ENCODE measurements at places on chromosomes 2 and 18.

GRCh38 chr2:223044916-223045700 lies 6.9 kb upstream of the KCNE4 start:
- no peak for DNase-seq

DNA sequence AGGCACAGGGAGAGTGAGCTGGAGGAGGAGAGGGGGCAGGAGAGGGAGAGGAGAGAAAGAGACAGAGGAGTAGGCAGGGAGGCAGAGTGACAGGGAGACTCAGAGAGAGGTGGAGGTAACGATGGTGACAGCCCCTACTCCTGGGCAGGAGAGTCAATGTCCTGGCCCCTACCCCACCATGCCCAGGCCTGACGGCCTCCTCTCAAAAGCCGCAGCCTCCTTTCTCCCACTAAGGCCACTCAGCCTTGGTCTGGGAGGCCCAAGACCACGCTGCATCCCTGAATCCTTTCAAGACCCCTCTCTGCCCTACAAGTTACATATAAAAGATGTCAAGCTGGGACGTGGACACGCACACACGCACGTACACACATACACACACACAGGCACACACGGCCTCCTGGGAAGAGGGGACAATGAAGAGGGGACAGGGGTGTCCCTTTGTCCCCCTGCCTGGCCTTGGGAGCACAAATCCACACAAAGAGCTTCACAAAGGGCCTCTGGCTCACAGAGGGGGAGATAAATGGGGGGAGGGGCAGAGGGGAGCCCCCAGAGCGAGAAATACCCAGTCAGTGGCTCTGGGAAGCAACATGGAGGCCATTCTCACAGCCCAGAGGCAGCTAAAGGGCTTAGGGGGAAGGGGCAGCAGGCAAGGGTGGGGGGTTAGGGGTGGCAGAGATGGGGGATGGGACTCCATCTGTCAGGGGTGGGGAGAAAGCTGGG lies 19.5 kb upstream of the TNS1 start:
- DNase-seq = no peak

GRCh38 chr2:7411691-7412090 lies 494.5 kb downstream of the RNF144A start:
- no peak for DNase-seq

- no peak for DNase-seq
These were observed 29.1 kb upstream of the ASB18 start for GRCh38 chr2:236293241-236293810.

- no peak for DNase-seq
These were observed 354.3 kb downstream of the AKAIN1 start for GRCh38 chr18:4842751-4843150.

DNA sequence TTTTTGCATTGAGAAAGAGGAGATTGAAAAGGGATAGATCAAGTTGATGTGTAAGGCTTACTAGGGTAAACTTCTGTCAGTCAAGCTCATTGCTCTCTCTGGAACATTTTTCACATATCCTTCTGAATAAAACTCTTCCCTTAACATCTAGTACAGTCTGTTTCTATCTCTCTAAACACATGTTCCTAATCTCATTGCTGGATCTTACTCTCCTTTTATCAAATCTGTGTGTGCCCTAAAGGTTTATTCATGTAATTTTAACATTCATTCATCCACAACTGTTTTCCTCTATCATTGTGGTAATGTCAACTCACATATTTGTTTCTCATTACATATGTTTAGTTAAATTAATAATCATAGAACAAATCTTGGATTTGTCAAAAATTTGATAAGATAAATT lies 277.9 kb upstream of the GULP1 start:
- DNase-seq = no peak

DNA sequence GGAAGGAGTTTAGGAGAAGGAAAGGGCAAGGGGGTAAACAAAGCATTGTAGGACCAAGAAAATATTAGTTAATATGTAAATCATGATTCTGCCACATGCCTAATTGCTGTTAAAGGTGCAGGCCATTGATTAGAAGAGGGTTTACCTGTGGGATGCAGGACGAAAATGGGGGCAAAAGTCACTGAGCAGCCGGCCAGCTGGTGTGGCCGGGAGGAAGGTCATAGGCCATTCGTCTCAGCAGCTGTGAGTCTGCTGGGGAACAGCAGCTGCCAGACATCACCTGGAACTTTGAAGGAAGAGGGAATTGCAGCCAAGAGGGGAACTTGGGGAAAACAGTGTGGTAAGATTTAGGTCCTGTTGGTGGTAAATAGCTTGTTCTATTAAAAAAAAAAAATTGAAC lies 184.4 kb downstream of the DYSF start:
- DNase-seq = no peak

GRCh38 chr2:201008296-201008829 lies 44.9 kb upstream of the ORC2 start:
- DNase-seq = no peak

DNA sequence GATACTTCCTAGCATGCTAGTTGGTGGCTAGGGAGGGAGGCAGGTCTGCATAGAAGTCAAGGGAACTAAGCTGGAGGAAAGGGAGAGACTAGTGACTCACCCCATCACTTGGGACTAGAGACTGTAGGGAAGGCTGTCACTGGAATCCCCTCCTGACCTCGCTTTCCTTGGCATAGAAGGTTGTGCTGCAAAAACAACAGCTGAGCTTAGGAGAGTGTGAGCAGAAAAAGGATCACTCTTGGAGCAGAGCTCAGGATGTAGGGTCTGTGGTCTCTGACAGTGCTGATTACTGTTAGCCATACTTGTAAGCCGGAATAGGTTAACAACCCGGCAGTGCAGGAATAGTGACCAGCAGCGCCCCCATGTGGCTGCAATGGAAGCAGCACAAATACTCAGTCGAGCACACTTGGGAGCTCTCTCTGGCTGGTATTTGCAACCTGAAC lies 66.9 kb upstream of the SMAD2 start:
- DNase-seq = no peak

GRCh38 chr2:21372654-21373053 lies 248.9 kb downstream of the TDRD15 start:
- no peak for DNase-seq

DNA sequence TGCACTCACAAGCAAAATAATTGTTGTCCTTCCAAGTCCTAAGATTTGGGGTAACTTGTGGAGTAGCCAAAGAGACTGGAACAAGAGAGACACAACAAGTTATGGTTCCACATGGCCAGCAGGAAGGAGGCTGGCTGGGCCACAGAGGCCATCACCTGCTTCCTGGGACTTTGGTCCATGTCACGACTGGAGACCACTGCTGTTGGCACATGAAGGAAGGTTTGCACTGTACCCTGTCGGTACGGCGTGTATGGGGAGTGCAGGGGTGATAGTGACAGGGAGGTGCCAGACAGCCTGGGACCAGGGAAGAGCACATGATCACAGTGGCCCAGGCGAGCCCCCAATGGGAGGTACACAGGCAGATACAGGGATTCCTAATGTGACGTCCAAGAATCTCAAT lies 15.5 kb downstream of the SLC66A2 start:
- no peak for DNase-seq

GRCh38 chr2:197498937-197499593 lies 575 bp downstream of the HSPD1 start:
- peak; percentile 14 for DNase-seq

DNA sequence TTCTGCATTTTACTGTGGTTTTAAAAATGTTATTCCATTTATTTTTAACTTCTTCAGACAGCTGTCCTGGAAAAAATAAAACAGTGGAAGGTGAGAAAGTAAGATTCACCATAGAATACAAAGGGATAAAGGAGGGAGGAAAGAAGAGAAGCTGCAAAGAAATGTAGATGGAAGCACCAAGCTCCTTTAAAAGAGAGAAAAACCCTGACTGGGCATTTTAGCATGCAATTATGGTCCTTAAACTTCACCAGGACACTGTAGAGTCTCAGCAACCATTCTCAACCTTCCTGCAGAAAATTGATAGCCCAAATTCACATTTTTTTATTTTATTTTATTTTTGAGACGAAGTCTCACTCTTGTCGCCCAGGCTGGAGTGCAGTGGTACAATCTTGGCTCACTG lies 11.6 kb upstream of the ANKRD44 start:
- no peak for DNase-seq

- DNase-seq = no peak
These were observed 118.1 kb downstream of the NCK2 start for GRCh38 chr2:105862843-105863242.

GRCh38 chr2:61044636-61045035 lies 21.0 kb upstream of the SANBR start:
- no peak for DNase-seq

GRCh38 chr2:69177785-69178636 lies 165.0 kb downstream of the ANTXR1 start:
- no peak for DNase-seq

GRCh38 chr2:84940831-84941412 lies 30.0 kb upstream of the KCMF1 start:
- DNase-seq = no peak

DNA sequence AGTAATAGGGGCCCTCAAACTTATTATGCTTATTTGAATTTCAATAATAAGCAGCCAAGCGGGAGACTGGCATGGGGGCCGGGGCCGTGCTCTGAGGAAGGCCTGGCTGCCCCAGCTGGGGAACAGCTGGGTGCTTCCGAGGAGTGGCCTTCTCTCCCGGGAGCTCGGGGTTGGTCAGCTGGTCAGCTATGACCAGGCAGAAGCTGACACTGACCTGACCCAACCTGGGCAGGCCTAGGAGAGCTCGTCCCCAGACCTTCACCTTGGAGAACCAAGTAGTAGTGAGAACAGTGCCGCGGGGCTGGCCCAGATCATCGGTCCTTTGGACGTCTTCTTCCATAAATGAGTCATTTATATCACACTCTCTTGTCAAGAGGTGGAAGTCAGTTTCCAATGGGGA lies 36.1 kb downstream of the RRM2 start:
- no peak for DNase-seq

- no peak for DNase-seq
These were observed 7.4 kb downstream of the UGT1A6 start for GRCh38 chr2:233700028-233700635.

- no peak for DNase-seq
These were observed 7.1 kb upstream of the NABP1 start for GRCh38 chr2:191670787-191671186.

GRCh38 chr2:186891185-186891621 lies 42.2 kb upstream of the ZSWIM2 start:
- no peak for DNase-seq

DNA sequence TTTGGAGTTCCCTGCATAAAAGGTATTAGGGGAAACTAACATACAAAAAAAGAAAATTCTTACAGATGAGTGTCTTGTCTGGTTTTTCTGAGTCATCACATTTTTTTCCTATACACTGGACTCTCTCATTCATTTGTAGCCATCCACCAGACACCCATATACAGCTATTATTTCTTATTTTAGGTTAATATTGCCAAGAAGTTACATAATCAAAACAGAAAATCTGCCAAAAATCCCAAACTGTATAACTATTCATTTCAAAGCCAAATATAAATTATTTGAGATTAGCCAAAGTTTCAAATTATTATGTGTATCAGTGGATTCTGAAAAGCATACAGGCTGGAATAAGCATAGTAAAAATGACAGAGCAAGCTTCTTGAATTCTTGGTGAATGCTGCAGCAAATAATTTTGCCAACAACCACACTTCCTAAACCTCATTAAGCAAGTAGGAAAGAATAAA lies 191.2 kb downstream of the NCKAP5 start:
- DNase-seq = no peak

GRCh38 chr2:46007412-46007811 lies 289.8 kb upstream of the EPAS1 start:
- no peak for DNase-seq

- DNase-seq = no peak
These were observed 43.6 kb downstream of the INPP4A start for GRCh38 chr2:98488252-98488651.

All from stimulated activated CD8-positive, alpha-beta memory T cell treated with anti-CD3 and anti-CD28 coated beads, Interleukin-4, amount 100 ng/mL, for 1 hour (primary cell).